ENCODE measurements at places on chromosomes 3 and 15. TPM values are rescaled to one million over a fixed set of nuclear protein-coding genes. Genes with fewer than 3 reads are reported as not detected.

- no peaks in the 10 kb centered on the region for H3K27me3 ChIP-seq
- peaks cover 50% of the 10 kb centered on the region for H3K4me1 ChIP-seq
- H3K4me3 ChIP-seq, result no peak overlapping the region
- no peak for DNase-seq
- no peak overlapping the region for H3K27ac ChIP-seq
- H3K36me3 ChIP-seq, result no peaks in the 10 kb centered on the region
Observed at GRCh38 chr15:85002517-85002916, 20.9 kb downstream of the PDE8A start.

- no peaks in the 10 kb centered on the region for H3K4me1 ChIP-seq
- DNase-seq, result no peak
- no peaks in the 10 kb centered on the region for H3K36me3 ChIP-seq
- no peak overlapping the region for H3K4me3 ChIP-seq
- no peak overlapping the region for H3K27ac ChIP-seq
Observed at GRCh38 chr15:32833379-32833821, 115.6 kb downstream of the GREM1 start.

GRCh38 chr15:101062471-101063171 is 143.5 kb downstream of the LRRK1 start:
- no peaks in the 10 kb centered on the region for H3K36me3 ChIP-seq
- H3K27me3 ChIP-seq, result no peaks in the 10 kb centered on the region

DNA sequence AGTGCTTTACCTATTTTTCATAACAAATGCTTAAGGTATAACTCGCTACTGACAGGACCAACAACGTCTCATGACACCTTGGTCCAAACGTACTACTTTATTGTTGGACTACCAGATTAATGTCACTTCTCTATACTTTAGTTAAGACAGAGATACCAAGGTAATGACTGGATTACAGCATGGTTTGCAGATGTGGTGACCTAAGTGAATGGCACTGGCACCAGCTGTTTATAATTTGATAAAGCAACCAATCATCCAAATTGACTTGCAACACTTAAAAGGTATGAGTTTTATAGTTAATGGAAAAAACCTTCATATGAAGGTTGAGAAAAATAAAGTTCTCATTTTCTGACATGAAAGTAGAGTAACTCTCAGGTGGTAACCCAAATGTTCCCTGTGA is 209.0 kb downstream of the NEK10 start:
- H3K27me3 ChIP-seq, result no peaks in the 10 kb centered on the region
- no peak for DNase-seq
- H3K4me1 ChIP-seq, result no peaks in the 10 kb centered on the region
- H3K36me3 ChIP-seq, result no peaks in the 10 kb centered on the region

SPATA12 gene
- not detected for total RNA-seq

CLDN16 gene
- total RNA-seq, result not detected

DNA sequence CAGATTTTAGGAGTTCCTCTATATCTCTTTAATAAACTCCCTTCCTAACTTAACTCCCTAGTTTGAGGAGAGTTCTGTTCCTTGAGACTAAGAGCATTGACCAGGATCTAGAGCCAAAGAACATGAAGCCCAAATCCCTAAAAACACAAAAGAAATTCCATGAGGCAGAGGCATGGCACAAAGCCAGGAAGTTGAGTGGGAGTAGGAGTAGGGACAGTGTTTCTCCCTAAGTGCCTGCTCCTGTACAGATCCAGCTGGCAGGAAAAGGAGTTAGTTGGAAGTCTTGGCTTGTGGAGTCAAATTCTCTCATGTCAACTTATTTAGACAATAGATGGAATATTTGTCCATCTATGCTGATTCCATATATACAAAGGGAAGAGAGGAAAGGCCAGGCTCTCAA is 11.4 kb downstream of the ACTC1 start:
- H3K4me3 ChIP-seq, result no peak overlapping the region
- DNase-seq, result no peak
- H3K4me1 ChIP-seq, result no peaks in the 10 kb centered on the region
- no peaks in the 10 kb centered on the region for H3K36me3 ChIP-seq

- no peak overlapping the region for H3K27ac ChIP-seq
- no peaks in the 10 kb centered on the region for H3K36me3 ChIP-seq
- H3K4me3 ChIP-seq, result no peak overlapping the region
- no peaks in the 10 kb centered on the region for H3K4me1 ChIP-seq
- DNase-seq, result no peak
Observed at GRCh38 chr15:83372434-83372891, 74.7 kb upstream of the SH3GL3 start.

ABI3BP gene
- total RNA-seq, result not detected

- H3K4me1 ChIP-seq, result peaks cover 31% of the 10 kb centered on the region
- no peak overlapping the region for H3K4me3 ChIP-seq
- peaks cover 1% of the 10 kb centered on the region for H3K27me3 ChIP-seq
Observed at GRCh38 chr3:186254676-186255650, 107.1 kb downstream of the DGKG start.

DNA sequence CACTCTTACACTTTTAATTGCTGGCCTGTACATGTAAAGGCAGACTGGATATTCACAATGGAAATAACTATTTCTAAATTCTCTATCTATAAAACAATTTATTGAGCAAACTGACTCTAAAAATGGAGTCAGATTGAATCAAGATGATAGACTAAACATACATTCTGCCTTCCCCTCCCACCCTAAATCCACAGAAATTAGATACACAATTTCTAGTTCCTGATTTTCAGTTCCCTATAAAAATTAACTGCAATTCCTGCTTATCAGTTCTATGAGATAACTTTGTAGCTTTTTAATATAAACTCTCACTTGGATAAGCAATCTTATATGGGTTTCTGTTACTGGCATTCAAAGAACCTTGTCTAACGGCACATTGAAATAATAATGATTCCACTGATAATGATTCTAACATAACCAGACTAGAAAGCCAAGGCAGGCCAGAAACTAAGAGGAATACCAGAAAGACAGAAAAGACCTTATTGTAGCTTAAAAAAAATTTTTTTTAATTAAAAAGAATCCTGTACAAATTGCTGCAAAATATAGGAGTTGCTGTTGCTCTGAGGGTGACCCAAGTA is 33.1 kb downstream of the TBC1D5 start:
- no peak for DNase-seq
- peaks cover 18% of the 10 kb centered on the region for H3K36me3 ChIP-seq
- no peak overlapping the region for H3K4me3 ChIP-seq
- peaks cover 5% of the 10 kb centered on the region for H3K4me1 ChIP-seq

- H3K27me3 ChIP-seq, result no peaks in the 10 kb centered on the region
- H3K36me3 ChIP-seq, result no peaks in the 10 kb centered on the region
Observed at GRCh38 chr15:35606450-35606779, 60.5 kb upstream of the DPH6 start.

ISLR gene
- not detected for total RNA-seq

DNA sequence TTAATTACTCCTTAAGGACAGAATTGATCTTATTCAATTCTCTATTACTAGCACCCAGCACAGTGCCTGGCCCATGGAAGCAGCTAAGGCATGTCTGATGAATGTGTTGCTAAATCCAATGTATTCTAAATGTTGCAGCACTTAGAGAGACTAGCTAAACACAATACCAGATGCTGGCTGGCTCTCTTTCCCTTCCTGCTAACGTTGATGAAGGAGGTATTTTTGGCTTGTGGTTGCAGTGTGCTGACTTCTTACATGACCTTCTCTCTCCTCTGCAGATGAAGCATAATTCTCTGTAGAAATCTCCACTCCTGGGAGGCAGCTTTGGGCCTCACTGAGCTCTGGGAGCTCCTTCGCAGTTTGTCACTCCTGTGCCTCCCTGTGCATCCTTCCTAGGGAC is 183.6 kb downstream of the PEX5L start:
- no peaks in the 10 kb centered on the region for H3K36me3 ChIP-seq
- H3K4me3 ChIP-seq, result no peak overlapping the region
- DNase-seq, result no peak
- no peak overlapping the region for H3K27ac ChIP-seq
- no peaks in the 10 kb centered on the region for H3K4me1 ChIP-seq

GRCh38 chr3:195522254-195523023 is 20.7 kb downstream of the PPP1R2 start:
- H3K36me3 ChIP-seq, result peaks cover 34% of the 10 kb centered on the region
- H3K4me1 ChIP-seq, result peaks cover 50% of the 10 kb centered on the region
- H3K27me3 ChIP-seq, result no peaks in the 10 kb centered on the region
- no peak for DNase-seq

- H3K27me3 ChIP-seq, result no peaks in the 10 kb centered on the region
- DNase-seq, result no peak
- H3K4me3 ChIP-seq, result no peak overlapping the region
- no peaks in the 10 kb centered on the region for H3K4me1 ChIP-seq
- H3K27ac ChIP-seq, result no peak overlapping the region
Observed at GRCh38 chr3:66789580-66790237, 208.4 kb upstream of the KBTBD8 start.

SIAH2 gene
- total RNA-seq, result 68.8 TPM

SKIC8 gene
- total RNA-seq, result 46.9 TPM

DNA sequence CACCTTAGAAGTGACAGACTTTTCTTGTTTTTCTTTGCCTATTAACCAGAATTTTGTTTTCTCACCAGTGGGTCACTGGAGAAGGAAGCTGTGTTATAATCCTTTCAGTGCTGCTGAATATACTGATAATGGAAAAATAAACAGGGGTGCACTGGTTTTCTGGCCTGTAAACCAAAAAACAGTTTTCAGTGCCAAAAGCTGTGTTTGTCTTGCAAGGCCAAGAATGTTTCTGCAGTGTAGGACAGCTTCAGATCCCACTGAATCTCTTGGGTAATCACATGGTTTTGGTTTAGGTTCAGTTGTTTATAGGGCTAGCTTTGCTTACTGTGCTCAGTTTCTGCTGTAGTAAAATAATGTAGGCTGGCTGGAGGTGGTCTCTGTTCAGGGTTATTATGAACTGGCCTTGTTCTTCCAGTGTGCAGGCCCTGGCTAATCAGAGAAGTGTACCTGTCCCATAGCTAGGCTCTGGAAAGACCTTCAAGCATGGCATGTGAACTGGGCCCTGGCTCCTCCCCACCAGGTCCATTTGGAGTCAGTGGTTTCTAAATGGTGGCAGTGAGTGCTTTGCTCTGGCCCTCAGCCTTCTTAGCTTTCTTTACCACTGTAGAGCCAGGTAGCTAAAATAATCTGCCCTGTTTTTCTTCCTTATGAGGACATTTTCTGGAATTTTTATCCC is 18.7 kb downstream of the PDE8A start:
- no peaks in the 10 kb centered on the region for H3K27me3 ChIP-seq
- no peaks in the 10 kb centered on the region for H3K36me3 ChIP-seq
- H3K4me1 ChIP-seq, result peaks cover 43% of the 10 kb centered on the region
- H3K4me3 ChIP-seq, result no peak overlapping the region
